ENCODE measurements at places on chromosomes 7 and 10.

DNA sequence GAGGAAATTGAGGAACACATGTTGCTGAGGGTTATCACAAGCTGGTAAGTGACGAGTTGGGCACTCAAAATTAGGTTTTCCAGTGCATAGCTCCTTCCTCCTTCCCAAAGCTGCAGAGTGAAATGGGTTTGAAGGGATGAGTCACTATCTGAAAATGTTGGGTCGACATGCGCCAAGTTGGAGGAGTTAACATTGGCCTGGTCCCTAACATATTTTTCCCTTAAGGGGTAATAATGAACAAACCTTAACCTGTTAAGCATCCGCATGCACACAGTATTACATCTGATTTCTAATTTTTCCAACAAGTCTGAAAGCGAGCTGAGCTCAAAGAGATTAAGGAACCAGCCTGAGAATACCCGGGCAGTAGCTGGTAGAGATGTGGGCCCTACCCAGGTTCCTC lies 20.7 kb upstream of the TECTB start:
- DNase-seq, result no peak

GRCh38 chr10:23139677-23140076 lies 44.3 kb downstream of the MSRB2 start:
- no peak for DNase-seq

DNA sequence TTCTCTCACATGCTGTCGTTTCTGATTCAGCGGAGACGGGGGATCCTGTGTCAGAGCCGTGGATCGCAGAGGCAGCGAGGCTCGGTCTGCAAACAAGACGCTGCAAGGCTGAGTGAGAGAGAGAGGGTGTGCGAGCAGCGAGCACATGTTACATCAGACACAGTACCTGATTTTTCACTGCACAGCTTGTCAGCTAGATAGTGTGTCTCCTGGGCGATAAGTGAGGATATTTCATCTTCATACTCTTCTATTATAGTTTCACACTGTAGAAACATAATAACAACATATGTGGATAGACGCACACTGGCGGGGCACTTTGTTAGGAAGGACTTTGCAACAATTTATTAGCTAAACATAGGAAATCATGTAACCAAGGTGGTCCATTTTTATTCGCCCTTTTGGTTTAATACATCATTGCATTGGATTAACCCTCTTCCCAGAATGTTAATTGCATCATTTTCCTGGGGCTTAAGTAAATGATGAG lies 39.5 kb downstream of the CNPY1 start:
- DNase-seq, result no peak

- DNase-seq, result no peak
These were observed 271.7 kb downstream of the TRIL start for GRCh38 chr7:28686418-28686800.

DNA sequence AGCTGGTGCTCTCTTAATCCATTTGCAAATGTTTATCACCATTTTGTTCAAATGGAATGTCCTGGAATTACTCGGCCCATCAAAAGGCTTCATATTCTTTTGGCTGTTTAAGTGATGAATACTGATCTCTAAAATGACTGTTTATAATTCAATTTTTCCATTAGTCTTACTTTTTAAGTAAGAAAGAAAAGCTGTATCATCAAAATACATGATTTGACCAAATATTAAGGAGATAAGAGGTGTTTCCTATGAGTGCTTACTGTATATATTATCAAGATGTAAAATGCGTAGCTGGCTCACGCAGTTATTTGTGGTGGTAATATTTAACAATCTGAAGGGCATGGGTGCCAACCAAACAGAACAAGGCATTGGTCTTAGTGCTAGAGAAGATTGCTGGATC lies 51.2 kb downstream of the OTUD1 start:
- no peak for DNase-seq

- no peak for DNase-seq
These were observed 62.7 kb downstream of the NPY start for GRCh38 chr7:24346716-24347115.

DNA sequence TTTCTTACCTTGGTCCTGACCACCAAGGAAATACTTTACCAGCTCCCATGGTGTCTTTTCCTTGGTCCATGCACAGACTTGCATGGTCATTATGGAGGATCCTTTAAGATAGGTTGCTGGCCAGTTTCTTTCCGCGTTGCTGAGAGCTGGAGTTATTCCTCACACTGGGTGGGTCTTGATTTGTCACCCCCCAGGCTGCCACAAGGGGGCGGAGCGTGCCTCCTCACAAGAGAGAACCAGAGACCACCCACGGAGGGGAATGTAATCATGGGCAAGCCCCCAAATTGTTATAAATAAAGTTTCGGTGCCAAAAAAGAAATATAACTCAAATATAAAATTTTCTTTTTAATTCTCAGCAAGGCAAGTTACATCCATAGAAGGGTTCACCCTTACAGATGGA lies 10.5 kb upstream of the TRIM24 start:
- no peak for DNase-seq

GRCh38 chr10:76055963-76056362 lies 624.5 kb downstream of the LRMDA start:
- DNase-seq, result no peak

DNA sequence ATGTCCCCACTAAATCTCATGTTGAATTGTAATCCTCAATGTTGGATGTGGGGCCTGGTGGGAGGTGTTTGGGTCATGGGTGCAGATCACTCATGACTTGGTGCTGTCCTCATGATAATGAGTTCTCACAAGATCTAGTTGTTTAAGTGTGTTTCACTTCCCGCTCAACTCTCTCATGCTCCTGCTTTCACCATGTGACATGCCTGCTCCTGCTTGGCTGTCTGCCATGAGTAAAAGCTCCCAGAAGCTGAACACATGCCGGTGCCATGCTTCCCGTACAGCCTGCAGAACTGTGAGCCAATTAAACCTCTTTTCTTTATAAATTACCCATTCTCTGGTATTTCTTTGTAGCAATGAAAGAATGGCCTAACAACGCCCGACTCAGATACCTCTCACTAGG lies 6.2 kb upstream of the PSTK start:
- no peak for DNase-seq

DNA sequence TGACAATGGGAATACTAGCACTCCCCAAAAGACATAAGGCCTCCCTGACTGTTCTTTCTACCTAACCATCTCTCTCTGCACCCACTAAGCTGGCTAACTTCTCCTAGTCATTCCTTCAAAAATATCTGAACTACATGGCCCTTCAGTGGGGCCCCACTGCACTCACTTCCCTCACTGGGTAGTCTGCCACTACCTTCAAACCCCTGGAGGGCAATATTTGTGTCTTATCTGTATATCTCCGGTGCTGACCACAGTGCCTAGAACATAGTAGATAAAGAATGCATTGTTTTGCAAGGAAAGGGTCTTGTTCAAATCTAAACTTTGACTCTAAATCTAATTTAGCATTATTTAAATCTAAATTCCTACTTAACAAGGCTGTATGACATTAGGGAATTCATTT lies 44.3 kb downstream of the CACUL1 start:
- DNase-seq, result no peak

- DNase-seq, result no peak
These were observed 496.9 kb downstream of the CCSER2 start for GRCh38 chr10:84825330-84825729.

GRCh38 chr7:2017914-2018568 lies 214.7 kb downstream of the MAD1L1 start:
- DNase-seq, result no peak
